ENCODE measurements at places on chromosomes 2 and 18. TPM values are rescaled to one million over a fixed set of nuclear protein-coding genes. Genes with fewer than 3 reads are reported as not detected.

DNA sequence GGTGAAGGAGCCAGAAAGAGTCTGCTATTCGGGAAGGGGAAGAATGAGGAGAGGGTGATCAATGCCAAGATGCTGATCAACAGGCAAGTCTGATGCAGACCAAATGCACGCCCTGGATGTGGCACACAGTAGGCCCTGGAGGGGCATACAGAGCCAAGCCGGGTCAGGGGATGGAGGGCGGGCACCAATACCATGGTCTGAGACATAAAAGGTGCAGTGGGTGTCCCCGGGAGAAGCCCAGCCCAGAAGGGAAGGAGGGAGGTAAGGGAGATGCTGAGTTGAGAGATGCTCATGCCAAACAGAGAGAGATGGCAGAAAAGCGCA lies 66.6 kb upstream of the ID2 start:
- no peak for DNase-seq

OTX1 gene
- 0.33 TPM for total RNA-seq

- DNase-seq, result no peak
Observed at GRCh38 chr2:181374781-181375675, 82.2 kb upstream of the ITGA4 start.

GRCh38 chr18:36108196-36108595 lies 20.9 kb downstream of the SLC39A6 start:
- no peak for DNase-seq
